ENCODE measurements at places on chromosomes 1 and 21. TPM values are rescaled to one million over a fixed set of nuclear protein-coding genes. Genes with fewer than 3 reads are reported as not detected.

SAMD11 gene
- total RNA-seq, result 6.0 TPM

BCL10 gene
- 25.9 TPM for total RNA-seq

RXRG gene
- total RNA-seq, result 9.1 TPM

DNA sequence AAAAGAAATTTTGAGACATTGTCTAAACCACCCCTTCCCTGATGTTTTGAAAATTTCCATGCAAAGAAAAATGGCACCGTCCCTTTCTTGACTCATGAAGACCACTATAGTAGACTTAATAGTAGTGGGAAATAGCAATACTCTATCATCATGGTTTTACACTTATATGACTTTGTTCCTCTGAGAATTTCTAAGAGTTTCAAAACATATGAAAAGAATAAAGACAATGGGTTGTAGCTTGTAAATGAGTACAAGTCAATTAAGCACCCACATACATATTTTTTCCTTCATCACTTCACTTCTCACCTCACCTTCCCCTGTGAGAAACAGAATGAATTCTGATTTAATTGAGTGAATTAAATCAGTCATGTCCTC, 151.7 kb downstream of the LYPLAL1 start:
- DNase-seq, result no peak

KLHDC7A gene
- 1.3 TPM for total RNA-seq

DNA sequence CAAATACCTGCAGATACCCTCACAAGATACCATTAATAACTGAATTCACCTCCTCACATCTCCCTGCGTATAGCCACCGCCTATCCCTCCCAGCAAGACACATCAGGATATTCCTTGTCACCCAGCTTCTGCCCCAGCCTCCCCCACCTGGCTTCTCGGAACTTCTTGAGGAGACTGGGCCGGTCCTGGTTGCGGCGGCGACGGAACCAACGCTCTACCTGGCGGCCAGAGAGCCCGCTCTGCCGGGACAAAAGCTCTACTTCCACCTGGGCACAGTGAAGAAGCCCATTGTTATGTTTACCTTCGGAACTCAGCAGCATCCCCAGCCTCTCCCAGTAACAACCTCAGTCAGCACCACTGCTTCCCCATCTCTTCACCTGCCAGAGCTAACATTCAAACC, 6.7 kb downstream of the CERS2 start:
- no peak for DNase-seq

- DNase-seq, result no peak
These were observed 76.6 kb downstream of the HHAT start for GRCh38 chr1:210405316-210405715.

- DNase-seq, result no peak
These were observed 158.6 kb downstream of the SYT2 start for GRCh38 chr1:202551683-202552082.

GRCh38 chr1:9193233-9193625, 41.3 kb upstream of the H6PD start:
- DNase-seq, result no peak

DNA sequence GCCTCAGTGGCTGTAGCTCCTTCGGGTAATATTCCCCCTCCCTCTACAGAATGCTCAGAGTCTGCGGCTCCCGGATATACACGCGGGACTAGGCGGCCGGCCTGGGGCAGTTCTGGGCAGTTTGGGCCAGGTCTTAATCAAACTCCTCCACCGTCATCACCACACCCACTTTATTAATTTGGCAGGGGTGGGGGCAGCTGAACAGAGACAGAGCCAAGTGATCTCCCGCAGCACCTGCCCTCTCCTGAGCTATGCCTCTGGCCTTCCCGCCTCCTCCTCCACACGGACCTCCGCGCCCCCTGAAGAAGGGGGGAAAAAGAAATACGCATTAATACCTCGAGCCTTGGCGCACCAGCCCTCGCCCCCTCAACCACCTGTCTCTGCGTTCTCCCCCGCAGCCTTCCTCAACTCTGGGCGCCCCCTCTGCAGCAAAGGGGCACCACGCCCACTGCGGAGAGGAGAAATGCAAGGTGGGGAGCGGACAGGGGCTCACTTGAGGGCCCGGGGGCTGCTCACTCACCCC, 42.6 kb downstream of the CD34 start:
- DNase-seq, result peak; percentile 86

GRCh38 chr1:75198761-75199160, 64.6 kb downstream of the LHX8 start:
- no peak for DNase-seq

GRCh38 chr1:31416101-31416736, 3.2 kb downstream of the SERINC2 start:
- DNase-seq, result peak; percentile 71

DNA sequence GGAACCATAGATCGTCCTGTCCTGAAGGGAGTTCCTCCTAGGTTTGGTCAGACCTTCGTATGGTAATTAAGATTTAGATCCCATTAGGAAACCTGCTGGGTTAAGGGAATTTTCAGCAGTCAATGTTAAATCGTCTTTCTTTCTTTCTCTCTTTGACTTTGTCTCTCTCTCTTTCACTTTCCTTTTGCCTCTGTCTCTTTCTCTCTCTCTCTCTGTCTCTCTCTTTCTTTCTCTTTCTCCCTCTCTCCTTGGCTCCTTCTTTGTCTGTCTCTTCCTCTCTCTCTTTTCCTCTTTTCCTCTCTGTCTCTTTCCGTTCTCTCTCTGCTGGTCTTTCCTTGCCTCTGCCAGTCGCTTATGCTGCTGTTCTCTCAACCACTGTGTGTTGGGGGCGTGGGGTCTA, 8.7 kb downstream of the OR2W3 start:
- no peak for DNase-seq

PGLYRP3 gene
- not detected for total RNA-seq

DNA sequence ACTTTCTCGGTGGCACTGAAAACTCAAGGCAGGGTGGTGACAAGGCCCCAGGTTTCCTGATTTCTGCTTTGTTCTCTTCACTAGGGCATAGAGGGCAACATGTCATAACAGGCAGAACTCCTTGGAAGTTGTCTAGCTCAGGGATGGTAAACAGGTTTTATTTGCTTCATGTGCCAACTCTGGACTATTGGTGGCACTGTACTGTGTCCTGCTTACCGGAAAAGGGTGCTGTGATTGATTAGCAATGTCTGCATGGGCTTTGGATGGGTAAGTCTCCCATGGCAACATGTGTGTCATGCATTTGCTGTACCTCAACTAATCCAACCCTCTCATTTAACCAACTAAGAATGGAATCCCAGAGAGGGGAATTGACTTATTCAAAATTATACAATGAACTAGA, 70.7 kb upstream of the USP24 start:
- no peak for DNase-seq

ABCG1 gene
- 62.6 TPM for total RNA-seq

DNA sequence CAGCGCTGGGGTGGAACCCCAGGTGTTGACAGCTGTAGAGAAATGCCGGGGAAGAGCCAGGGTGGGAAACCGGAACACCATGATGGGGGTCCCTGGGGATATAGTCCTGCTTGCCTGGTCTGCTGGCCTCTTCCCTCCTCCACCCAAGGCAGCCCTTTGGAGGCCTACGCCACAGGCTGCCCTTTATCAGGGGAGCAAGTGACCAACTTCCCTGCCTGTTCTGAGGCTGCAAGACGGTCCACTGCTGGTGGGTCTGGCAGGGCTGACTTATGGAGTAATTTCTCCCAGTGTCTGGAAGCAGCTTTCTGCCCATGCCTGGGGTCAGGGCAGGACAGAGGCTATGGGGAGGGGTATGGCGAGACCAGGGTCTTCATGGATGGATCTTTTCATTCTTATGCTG, 50.8 kb upstream of the EDN2 start:
- peak; percentile 54 for DNase-seq

DNA sequence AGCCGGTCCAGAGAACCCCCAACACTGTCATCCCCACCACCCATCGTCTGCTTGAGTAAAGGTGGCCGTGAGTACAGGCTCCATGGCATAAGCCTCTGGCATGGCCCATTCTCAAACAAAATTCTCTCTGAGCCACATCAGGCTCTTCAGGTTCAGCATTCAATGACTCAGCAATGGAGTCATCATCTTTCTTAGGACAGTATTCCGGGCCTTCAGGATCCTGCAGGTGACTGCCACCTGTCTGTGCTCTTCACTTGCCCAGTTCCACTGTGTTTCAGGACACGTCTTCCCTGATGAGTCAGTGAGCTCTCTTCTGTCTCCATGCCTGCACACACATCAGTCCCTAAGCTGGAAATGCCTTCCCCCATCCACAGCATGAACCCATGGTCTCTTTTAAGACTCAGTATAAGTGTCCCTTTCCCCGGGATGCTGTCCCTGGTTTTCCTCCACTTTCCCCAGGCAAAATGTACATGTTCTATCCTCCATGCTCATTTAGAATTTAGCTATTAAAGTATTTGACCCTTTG, 81.1 kb upstream of the FGGY start:
- no peak for DNase-seq

MAP7D1 gene
- 114 TPM for total RNA-seq

DNA sequence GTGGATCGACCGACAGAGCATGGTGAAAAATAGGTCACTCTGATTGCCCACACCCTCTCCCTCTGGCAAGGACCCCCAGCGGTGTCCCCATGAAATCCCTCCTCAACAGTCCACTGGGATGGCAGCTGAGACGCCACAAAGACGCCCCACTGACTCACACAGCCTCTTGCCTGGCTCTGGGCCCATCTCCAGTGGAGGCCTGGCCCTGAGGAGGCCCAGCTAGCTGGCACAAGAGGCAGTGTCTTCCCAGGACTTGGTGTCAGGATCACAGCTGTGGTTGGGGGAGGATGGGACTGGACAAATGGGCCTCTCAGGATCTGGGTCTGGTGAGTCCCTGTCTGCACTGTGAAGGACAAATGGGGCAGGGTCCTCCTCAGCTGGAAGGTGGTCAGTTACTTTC, 4.6 kb downstream of the ALX3 start:
- no peak for DNase-seq

DNA sequence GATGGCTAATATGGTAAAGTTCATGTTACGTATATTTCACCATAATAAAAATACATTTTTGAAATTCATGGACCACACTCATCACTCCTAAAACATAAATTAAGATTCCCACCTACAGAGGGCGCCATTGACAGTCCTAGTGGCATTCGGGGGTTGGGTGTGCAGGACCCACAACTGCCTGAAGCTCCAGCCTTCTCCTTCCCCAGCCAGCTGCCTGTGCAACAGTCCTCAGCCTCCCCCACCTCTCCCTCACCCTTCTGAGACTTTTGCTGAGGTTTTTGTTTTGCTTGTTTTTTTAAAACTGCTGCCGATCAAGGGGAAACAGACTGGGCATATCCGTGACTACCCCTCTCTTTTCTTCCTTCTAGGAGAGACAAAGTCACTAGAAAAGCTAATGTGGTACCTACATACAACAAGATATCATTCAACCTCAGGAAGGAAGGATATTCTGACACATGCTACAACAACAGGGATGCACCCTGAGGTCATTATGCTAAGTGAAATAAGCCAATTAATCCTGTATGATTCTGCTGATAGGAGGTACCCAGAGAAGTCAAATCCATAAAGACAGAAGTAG, 9.2 kb upstream of the EVA1C start:
- DNase-seq, result no peak

SERPINC1 gene
- not detected for total RNA-seq

MEX3A gene
- 0.52 TPM for total RNA-seq

TXLNA gene
- 47.5 TPM for total RNA-seq

FOXO6 gene
- 0.43 TPM for total RNA-seq

MYOC gene
- total RNA-seq, result 0.69 TPM

GRCh38 chr21:32520875-32521735, 64.2 kb downstream of the TCP10L start:
- peak; percentile 76 for DNase-seq

BRDT gene
- total RNA-seq, result not detected

C1orf210 gene
- total RNA-seq, result 18.9 TPM

GJA8 gene
- total RNA-seq, result not detected

DNA sequence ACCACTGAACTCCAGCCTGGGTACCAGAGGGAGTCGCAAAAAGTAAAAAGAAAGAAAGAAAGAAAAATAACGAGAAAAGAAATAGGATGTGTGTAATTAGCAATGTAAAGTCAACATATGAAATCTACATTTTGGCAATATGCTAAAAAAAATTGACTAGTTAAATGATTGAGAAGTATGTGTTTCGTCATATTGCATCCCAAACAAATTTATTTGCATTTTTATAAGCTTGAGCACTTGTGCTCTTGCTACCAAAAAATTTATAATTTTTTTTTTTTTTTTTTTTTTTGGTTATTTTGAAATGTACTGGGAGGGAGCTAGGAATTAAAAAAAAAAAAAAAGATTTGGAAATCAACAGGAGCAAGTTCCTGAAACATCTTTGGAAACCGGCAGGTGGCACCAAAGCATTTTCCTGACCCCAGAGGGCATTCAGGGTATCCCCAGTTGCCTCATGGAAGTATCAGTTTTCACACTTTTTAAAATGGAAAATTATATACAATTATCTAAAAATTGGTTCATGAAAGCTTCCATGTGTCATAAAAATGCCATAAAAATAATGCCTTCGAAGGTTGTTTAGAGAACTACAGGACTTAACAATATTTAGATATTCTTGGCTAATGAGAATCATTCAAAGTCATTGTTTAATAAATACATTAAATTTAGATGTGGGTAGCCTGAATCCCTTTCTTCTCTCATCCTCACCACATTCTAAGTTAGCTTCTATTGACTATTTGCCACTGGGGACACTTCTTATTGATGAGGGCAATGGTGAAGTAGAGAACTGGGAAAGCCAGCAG, 4.8 kb upstream of the HEATR1 start:
- DNase-seq, result no peak

DNA sequence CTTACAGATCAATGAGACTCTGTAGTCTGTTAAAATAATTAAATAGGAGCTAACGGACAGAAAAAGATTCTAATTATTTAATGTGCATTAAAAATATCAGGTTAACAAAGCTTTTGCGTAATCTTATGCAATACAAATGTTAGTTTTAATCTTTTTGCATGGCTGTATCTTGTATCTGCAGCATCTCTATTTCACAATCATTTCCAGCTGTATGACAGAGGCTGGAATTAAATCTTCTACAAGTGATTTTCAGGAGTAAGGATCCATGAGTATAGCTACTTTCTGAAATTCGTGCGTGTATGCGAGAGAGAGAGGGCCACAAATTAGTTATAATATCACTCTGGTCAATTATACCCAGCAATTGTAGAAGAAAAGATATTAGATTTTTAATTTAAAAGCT, 1446.8 kb downstream of the NCAM2 start:
- no peak for DNase-seq

DNA sequence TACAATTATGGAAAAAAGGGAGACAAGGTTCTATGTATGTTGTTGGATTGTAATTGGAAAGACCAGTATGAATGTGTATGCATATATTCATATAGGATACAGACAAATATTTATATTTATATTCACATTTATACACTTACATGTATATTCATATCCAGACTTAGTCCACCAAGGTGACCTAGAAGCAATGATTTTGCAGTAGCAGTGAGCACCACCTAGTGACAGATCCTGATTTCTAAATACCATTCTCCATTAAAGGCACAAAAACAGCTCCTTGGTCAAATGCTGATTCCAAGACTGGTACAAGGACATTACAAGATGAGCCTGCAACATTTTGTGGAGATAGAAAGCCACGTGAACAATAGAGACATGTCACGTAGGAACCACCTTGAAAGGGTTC, 153.4 kb downstream of the SDCCAG8 start:
- DNase-seq, result no peak

- no peak for DNase-seq
These were observed 5.6 kb downstream of the MX2 start for GRCh38 chr21:41367301-41367944.

GRCh38 chr1:199101635-199102034, 462.8 kb downstream of the PTPRC start:
- DNase-seq, result no peak

Measured in upper lobe of right lung (tissue), 1 donor.